ENCODE measurements at places on chromosomes 16 and 17.

DNA sequence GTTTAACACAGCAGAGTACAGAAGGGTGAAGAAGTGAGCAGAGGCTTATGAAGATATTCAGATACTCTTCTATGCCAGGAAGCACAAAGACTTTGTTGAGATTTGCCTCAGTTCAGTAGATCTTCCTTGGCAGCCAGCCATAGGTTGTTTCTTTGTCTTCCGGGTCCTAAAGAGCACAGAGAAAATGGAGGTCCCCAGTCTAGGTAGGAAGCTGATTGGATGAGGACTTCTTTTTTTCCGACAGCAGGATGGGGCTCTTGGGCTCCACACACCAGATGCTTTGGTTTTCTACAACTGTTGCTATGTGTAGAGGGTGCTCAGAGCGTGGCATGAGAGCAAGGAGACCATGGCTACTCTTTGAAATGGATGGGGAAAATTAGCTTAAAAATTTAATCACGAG is 8.3 kb upstream of the CDC6 start:
- DNase-seq = no peak

- no peak for DNase-seq
These were observed at the start of gene PPP1R9B for GRCh38 chr17:50150354-50151040. PPP1R9B (minus strand) TSS chr17:50150677; CDS start chr17:50150513, 164 bp downstream.

- DNase-seq = no peak
These were observed 203.9 kb upstream of the HS3ST4 start for GRCh38 chr16:25487888-25488287.

DNA sequence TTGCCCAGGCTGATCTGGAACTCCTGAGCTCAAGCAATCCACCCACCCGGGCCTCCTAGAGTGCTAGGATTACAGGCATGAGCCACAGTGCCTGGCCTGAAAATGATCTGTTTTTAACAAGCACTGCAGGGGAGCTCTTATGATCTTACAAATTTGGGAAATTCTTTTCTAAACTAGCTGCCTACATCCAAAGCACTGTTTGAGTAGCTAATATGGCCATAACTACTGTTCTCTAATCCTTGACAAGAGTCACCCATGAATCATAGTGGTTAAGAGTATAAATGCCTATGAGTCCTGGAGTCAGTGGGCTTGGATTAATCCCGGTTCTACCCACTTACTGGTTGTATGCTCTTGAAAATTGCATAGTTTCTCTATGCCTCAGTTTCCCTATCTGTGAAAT is 1.4 kb upstream of the CPPED1 start:
- DNase-seq = no peak

DNA sequence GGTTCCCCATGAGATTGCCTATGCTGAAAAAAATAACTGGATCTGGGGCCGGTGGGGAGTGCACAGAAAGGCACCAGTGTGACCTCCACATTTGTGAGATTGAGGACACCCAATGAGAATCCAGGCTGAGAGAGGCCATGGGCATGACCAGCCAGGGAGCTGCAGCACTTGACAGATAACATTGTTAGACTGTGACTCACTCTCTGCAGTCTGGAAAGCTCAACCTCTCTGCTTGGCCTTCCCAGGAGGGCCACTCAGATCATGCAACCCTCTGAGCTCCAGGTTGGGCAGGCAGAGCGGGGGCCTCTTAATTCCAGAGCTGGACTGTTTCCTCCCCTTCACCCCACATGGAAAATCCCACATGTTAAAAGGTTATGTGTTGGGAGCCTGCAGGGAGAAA is 30.1 kb downstream of the FZD2 start:
- no peak for DNase-seq

DNA sequence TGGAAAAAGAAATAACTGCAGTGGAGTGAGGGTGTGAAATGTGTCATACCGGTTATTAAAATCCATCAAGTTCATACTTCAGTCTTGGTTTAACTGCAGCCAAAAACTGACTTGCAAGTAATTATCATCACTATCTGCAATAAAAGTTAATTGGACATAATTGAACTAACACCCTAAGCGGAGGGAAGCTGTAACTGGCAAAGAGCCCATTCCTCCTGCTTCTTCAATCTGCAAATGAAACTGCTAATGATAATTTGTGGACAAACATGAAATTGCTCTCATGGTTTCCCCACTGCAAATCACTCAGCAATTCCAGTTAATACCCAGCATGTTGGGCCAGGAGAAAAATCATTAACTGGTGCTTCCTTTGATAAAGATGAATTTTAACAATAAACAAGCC is 46.5 kb downstream of the FAM222B start:
- no peak for DNase-seq

- DNase-seq = no peak
These were observed 160.4 kb downstream of the ABCC12 start for GRCh38 chr16:47995354-47995753.

DNA sequence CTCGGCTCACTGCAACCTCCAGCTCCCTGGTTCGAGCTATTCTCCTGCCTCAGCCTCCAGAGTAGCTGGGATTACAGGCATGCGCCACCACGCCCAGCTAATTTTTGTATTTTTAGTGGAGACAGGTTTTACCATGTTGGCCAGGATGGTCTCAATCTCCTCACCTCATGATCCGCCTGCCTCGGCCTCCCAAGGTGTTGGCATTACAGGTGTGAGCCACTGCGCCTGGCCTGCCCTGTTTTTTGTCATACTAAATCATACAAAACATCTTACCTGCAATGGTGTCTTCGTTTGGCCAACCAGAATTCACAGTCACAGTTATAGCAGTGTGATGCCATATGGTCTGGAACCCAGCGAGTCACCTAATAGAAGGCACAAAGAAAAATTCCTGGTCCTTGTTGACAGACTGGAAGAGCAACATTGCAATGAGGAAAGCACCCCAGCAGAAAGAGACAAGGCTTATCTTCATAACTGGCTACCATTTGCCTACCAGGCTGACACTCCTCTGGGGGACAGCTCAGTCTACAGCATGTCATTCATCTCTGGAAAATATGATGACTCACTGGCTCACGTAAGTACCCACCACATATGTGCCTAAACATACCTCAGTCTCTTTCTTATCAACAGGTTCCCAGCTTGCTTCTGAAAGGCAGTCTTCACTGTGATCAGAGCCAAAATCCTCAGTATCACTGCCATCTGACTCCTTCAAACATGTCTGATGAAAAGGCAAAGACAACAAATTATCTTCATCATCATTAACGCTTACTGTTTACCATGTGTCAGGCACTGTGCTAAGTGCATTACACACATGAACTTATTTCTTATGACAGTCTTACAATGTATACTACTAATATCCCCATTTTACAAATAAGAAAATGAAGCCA is 4.3 kb upstream of the HSF5 start:
- DNase-seq = no peak

- DNase-seq = no peak
These were observed 176.7 kb downstream of the ABCC12 start for GRCh38 chr16:47979164-47979520.

DNA sequence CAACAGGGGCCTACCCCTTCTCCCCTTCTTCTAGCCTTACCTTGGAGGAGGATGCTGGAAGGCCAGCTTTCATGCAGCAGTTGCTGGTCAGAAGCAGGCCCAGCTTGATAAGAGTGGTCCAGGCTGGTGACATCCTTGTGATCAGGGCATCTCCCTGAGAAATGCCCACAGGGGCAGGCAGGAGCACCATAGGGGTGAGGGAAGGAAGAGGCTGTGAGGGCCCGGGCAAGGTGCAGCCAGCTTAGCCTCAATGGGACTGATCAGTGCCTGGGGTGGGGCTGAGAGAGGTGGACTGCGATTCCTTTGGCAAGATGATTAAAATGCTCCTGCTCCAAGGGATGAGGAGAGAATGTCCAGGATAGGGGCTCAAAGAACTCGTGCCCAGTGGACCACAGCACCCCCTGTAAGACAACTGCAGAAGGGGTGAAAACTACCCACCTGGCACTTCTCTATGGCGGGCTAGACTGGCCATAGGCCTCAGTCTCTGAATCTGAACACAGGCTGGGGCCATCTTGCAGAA is 9.5 kb upstream of the GALK1 start:
- no peak for DNase-seq

- no peak for DNase-seq
These were observed 50.9 kb downstream of the MRC2 start for GRCh38 chr17:62678214-62678919.

- DNase-seq = no peak
These were observed 206.7 kb downstream of the CDH13 start for GRCh38 chr16:82833378-82833993.

DNA sequence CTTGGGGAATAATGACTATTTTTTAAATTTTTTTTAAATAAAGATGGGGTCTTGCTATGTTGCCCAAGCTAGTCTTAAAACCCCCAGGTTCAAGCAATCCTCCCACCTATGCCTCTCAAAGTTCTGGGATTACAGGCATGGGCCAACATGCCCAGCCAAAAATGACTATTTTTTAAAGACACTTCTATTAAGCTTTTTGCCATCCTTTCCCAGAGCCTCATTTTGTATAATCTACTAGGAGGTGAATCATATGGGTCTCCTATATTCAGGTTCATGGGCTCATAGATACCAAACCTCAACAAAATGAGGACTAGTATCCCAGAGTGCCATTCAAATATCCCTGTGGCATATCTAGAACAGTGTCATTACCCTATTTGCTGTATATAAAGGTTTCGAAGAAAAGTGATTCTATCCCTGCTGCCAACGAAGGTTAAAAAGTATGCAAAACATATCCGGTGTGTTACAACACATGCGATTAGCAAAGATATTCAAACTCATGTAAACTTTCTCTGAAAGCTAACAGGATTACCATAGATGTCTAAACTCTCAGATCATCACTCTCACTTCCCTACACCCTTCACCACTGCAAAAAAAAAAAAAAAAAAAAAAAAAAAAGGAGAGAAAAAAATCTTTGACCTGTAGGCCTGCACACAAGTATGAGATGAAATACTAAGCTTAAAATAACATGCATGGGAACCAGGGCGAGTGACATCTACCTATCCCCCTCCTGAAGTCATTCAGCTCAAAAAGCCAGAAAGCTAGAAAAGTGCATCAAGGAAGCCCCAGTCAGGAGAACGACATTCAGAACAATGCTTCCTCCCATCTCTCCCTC is 23.5 kb downstream of the XPO6 start:
- DNase-seq = no peak

- no peak for DNase-seq
These were observed 32.7 kb downstream of the YWHAE start for GRCh38 chr17:1367351-1367745.

DNA sequence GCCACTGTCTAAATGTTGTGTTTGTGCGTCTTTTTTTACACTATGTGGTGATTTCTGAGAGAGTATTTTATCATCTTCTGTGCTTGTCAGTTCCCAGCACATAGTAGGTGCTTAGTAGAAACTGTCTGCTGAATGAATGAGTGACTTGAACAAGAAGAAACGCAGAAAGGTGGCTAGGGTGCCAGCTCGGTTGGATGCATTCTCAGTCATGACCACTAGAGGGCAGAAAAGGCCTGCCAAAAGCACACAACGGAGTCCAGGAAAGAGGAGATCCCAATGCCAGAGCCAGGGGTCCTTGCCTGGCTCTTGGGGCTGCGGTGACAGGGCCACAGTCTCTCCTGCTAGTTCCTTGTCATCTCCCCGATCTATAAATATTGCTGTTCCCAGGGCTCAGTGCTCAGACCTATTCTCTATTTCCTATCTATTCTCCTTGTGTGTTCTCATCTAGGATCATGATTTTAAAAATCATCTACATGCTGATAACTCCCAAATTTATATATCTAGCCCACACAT is 57.3 kb upstream of the CCL1 start:
- DNase-seq = peak; percentile 51

- DNase-seq = no peak
These were observed 4.8 kb downstream of the SCGB1C2 start for GRCh38 chr17:142102-142661.

DNA sequence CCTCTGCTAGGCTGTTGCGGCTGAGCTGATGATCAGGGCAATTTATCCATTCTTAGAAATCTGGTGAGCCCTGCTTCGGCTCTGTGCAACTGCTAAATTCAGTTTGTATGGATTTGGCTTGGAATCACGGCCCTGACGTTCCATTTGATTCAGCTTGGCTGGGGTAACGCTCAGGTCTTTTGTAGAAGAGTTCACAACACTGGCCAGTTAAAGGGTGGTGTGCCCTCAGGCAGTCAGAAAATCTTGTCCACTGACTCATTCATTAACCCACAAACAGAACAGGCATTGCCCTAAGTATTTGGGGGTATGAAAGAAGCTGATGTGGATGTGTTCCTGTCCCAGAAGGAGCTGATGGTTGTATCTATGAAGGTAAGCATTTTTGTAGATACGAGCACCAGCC is 53.9 kb downstream of the GNAO1 start:
- no peak for DNase-seq

- no peak for DNase-seq
These were observed 2.4 kb upstream of the NECAB2 start for GRCh38 chr16:83965444-83966152.

- no peak for DNase-seq
These were observed 1.4 kb downstream of the VKORC1 start for GRCh38 chr16:31093132-31093703.

- DNase-seq = no peak
These were observed 194.9 kb downstream of the MSI2 start for GRCh38 chr17:57451191-57451590.

DNA sequence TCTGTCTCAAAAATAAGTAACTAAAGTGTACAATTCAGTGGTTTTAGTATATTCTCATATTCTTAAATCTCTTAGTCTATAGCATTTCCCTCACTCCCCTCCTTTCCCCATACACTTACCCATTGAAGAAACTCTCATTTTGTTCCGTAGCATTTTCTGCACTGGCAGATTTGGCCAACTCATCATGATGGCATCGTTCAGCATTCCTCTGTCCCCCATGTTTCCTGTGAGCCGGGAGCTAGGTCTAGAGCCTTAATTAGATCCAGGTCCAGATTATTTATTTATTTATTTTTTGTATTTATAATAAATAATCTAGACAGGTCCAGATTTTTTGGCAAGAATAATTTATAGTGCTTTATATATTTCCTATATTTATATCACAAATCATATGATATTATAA is 31.0 kb downstream of the HEATR3 start:
- DNase-seq = no peak

DNA sequence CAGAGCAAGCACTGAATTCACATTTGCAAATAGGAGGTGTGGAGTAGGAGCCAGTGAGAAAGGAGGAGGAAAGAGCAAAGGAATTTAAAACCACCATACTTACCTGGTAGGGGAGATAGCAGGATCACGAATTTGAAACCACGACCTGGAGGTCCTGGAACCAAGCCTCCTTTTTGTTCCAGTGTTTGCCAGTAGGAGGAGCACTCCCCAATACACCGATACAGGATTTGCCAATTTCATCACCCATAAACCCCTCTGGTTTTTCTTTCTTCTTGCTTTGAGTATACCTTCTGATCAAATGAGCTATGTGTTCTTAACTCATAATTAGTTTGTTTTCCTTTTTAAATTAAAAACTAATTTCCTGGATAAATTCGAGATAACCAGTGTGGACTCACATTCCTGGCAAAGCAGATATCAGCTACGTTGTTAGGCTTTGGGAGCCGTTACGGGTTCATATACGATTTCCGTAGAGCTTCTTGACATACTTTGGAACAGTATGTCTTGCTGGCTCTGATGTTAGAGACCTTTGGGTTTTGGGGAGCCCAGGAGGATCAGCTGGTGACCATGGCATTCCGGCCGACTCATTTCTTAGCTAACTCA is 22.7 kb downstream of the BCO1 start:
- no peak for DNase-seq

Measured in stimulated activated naive B cell treated with anti-CD40 and anti-IgM and Interleukin-4, amounts not matched to agents 10 μg/mL and 1 μg/mL and 100 μg/mL, for 72 hours (primary cell).